Choroid plexus epithelial cell (primary cell): ENCODE measurements at places on chromosomes 13 and 19.

GRCh38 chr19:4183967-4184717, 1.7 kb downstream of the ANKRD24 start:
- DNase-seq, result no peak

DNA sequence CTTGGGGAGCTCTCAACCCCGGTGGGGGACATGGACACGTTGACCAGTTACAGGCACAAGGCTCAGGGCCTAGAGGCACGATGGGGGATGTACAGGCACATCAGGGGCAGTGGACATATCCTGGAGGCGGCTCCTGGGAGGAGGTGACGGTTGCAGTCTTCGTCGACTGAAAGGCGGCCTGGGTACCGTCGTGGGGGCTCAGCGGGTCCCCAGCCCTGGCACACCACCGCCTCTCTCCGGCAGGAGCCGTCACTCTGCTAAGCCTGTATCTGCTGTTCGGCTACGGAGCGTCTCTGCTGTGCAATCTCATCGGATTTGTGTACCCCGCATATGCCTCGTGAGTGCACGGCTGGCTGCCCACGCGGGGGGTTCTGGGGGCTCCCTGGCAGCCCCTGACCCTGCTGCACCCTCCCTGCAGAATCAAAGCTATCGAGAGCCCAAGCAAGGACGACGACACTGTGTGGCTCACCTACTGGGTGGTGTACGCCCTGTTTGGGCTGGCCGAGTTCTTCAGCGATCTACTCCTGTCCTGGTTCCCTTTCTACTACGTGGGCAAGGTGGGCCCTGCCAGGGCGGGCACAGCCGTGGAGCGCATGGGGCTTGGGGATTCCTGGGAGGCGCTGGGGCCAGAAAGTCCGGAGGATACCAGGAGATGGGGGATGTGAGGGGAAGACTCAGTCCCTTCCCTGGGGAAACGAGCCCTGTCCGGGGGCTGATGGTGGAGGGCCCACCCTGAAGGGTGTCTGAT, 4.2 kb downstream of the REEP6 start:
- no peak for DNase-seq

GRCh38 chr13:112869202-112870050, 99.6 kb upstream of the MCF2L start:
- DNase-seq, result no peak

DNA sequence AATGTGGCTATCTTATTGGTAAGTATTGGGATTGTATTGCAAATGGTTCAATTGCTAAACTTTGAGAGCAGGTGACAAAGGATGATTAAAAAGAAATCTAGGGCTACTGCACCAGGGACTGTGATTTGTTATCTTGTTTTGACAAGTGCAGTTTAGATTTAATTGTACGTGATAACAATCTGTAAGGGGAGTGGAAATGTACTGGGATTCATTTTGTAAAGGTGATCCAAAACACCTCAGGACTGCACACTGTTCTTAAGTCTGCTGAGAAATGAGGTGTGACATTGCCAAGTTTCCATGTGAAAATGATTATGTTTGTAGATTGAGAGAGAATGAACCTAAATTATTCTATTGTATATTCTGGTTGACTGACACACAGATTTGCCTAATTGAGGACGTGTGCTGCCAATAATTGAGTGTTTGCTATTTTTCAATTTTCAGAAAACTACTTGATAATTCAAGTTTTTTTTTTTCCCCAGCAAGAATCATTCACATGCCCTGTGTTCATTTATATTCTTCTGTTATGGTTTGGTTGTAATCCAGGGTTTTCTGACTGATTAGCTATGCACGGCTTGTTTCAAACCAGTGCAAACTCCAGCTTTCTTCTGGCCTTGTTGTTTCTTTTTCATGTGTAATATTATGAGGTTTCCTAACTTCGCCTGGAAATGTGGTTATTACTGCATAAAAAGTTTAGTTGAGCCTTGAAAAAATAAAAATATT, 308.0 kb downstream of the OLFM4 start:
- DNase-seq, result no peak

DNA sequence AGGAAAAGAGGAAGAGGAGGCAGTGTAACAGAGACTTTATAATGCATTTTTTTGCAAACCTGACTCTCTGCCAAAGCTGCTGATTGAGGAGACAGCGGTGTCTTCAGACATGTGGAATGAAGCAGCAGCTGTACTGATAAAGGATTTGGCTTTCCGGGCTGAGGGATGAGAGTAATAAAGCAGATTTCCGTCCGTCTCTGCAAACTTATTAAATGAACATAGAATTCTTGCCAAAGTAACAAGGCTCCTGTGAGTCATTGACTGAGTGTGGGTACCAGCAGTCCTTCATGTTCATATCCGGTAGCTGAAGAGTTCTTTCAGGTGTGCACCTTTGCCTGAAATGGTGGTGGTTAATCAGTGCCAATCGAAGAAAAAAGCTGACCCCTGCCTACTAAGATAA, 112.6 kb downstream of the LIG4 start:
- DNase-seq, result peak; percentile 4

DNA sequence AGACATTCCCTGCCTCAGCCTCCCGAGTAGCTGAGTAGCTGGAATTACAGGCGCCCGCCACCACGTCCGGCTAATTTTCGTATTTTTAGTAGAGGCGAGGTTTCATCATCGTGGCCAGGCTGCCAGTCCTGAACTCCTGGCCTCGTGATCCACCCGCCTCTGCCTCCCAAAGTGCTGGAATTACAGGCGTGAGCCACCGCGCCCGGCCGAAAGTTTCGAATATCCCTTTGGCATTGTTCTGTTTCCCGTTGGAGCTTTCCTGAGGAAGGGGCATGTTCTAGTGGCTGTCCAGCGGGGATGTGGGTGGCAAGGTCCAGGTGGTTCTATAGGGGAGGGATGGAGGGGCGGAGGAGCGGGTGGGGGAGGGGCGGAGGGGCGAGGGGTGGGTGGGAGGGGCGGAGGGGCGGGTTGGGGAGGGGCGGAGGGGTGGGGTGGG, 2.1 kb upstream of the BSG start:
- DNase-seq, result no peak

- no peak for DNase-seq
These were observed 4.1 kb downstream of the VSTM2B start for GRCh38 chr19:29529646-29530539.
